ENCODE measurements at places on chromosomes 5 and 9.

DNA sequence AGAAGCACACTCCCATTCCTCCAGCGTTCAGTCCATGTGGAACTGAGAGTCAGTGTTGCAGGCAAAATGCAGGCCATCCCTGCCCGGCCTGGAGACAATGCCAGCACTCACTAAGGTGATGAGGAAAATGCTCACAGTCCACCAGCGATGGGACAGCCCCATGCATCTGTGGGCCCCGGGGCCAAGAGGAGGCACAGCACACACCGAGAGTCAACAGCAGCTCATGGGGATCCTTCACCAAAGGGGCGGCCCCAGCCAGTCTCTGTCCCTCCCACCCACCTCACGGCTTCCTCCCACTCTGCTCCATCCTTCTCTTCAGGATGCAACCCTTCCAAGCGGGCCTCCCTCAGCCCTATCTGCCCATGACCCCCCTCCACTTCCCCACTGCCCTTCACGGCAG, 6.2 kb downstream of the SEMA4D start:
- DNase-seq: no peak

GRCh38 chr5:158884827-158885518, 214.7 kb downstream of the EBF1 start:
- DNase-seq: no peak

DNA sequence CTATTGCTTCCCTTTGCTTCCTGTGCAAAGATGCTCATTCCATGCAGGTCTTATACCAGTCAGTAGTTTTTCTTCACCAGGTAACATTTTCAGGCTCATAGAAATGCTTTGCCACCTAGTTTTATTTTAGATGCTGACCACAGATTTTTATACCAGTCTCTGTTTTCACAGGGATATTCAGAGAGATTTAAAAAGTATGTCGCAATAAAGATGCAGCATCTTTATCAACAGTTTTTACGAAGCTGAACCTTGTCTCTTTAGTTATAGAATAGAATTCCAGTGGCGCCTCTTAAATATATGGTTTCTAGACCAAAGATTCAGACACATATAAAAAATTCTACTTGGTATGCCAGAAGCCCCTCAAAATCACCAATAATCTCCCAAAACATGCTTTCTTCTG, 155.7 kb upstream of the PCSK5 start:
- DNase-seq: no peak

GRCh38 chr9:122246666-122247065, 17.9 kb upstream of the LHX6 start:
- DNase-seq: no peak

Measured in omental fat pad (tissue), 4 donors.